ENCODE measurements at places on chromosomes 6 and 20.

DNA sequence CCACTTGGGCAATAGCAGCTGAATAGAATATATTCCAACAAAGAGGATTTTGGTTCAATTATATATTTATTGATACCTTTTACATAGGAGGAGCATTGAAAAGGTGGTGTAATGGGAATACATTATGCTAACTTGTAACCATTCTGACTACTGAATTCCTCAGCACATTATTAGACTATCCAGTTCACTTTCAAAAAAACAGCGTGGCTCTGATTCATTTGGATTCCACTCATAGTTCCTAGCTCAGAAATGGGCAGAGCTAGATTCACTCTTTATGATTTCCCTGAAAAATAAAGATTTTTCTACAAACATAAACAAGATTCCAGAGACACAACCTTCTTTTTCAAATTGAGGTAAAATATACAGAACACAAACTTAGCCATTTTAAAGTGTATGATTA lies 9.2 kb upstream of the TRERF1 start:
- DNase-seq = no peak

DNA sequence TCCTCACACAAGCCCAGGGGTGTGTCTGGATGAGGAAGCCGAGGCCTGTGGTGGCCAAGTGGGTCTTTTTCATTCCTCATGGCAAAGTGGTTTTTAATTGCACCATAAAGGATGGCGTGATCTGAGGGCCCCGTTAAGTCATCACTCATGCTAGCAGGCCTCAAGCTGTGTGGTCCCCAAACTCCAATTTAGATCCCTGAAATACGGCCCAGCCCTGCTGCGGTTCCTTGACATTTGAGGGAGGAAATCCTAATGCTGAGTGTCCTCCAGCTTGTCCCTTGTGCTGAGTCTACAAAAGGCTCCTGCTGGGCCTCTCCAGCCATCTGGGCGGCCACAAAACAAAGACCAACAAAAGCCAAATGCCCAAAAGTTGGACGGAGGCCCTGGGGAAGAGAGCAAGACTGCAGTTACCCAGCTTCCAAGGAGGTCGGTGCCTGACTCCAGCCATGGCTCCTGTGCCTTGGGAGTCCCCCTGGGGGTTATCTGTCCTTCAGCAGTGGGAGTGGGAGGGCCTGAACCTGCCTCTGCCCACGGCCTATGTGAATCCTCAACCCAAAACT lies 162.3 kb upstream of the PDE10A start:
- DNase-seq = no peak

DNA sequence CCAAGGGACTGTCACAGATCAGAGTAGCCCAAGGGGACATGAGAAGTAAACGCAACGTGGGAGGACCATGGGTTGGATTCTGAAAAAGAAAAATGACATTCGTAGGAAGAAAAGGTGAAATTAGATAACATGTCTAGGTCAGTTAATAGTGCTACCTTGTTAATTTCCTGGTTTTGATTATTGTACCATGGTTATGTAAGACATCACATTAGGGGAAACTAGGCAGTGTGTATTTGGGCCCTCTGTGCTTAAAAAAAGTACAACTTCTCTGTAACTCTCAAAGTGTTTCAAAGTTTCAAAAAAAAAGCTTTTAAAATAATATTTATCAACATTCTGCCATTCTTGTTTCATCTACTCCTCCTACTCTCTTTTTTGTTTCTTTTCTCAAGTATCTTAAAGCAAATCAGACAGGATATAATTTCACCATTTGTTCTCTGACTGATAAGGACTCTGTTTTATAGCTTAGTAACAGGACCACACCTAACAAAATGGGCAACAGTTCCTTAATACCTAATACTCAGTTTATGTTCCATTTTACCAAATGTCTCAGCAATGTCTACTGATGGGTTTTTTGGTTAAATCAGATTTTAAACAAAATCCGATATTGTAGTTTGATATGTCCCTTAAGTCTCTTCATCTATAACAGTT lies 97.1 kb upstream of the PLCB4 start:
- no peak for DNase-seq

- DNase-seq = no peak
Observed at GRCh38 chr6:123527406-123527805, 109.3 kb downstream of the TRDN start.

GRCh38 chr6:23245572-23245971 lies 676.2 kb downstream of the HDGFL1 start:
- no peak for DNase-seq

DNA sequence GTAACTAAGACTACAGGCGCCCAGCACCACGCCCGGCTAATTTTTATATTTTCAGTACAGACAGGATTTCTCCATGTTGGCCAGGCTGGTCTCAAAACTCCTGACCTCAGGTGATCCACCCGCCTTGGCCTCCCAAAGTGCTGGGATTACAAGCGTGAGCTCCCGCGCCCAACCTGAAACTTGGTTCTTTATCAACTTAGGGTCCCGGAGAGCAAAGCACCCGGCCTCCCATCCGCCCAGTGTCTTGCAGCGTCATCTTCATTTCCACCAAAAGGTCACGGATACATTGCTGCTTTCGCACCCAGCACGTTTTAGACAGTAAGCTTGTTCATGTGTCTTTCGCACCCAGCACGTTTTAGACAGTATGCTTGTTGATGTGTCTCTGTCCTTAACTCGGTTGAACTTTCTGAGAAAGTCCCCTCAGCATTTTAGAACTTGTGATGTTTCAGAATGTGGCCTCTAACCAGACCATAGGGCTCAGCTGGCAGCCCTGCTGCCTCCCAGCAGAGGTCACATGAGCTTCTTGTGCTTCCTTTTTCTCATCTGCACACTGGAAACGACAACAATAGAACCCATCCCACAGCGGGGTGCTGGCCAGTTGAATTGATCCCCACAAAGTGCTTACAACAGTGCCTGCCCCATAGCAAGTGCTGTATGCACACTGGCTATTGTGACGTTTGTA lies 48.8 kb downstream of the PRR18 start:
- no peak for DNase-seq

DNA sequence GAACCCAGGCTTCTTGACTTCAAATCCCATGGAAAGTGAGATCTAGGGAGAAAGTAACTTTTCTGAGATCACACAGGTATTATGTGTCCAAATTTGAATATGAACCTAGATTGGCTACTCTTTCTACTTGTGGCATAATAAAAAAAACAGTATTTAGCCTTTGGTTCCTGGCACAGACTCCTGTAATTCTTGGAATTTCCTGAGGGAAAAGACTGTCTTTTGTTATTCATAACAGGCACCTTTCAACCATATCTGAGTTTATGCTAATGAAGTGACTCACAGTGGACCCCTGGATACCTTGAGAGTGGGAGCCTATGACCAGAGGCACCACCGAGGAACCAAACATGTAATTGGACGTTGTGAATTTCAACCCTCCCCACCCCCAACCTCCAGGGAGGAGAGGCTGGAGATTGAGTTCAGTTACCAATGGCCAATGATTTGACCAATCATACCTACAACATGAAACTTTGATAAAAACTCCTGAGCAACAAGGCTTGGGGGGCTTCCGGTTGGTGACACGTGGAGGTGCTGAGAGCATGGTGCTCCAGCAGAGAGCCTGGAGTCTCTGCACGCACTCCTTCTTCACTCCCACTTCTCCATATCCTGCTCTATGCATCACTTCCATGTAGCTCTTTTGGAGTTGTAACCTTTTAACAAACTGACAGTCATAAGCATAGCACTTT lies 48.8 kb downstream of the LAMA4 start:
- DNase-seq = no peak

All from NCI-H1105 (cell line).